ENCODE measurements at places on chromosomes 3 and 15.
A peak's percentile ranks its signal among the peaks of the same experiment; 100 is the strongest.

DNA sequence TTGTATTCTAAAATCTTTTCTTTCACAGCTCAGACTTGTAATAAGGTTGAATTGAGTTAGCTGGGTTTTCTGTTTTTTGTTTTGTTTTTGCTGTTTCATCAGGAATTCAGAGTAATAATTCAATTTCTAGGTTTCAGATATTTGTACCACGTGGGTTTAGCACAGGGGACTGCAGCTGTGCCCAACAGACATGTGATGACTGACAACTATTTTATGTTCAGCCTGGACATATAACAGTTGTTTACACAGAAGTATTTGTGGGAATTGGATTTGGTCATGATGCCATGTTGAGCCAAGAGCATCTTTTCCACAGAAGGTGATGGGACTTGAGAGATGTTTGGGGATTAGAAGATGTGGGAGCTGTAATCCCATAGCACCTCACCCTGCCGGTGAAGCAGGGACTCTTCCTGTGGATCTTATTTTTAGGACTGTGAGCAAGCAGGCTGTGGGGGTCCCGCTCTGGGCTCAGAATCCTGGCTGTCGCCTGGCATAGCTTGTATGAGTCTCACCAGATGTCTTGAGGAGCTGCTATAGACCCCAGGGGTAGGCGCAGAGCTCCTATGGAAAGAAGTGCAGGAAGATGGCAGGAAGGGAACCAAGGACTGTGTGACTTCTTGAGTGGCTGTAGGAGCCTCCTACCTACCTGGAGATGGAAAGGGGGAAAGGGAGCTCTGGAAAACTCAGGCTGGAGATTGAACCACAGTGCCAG, 23.7 kb downstream of the PXYLP1 start:
- H3K4me1 ChIP-seq: peaks cover 22% of the 10 kb centered on the region
- no peaks in the 10 kb centered on the region for H3K27me3 ChIP-seq
- H3K27ac ChIP-seq: no peak overlapping the region
- no peaks in the 10 kb centered on the region for H3K36me3 ChIP-seq
- DNase-seq: no peak
- H3K4me3 ChIP-seq: no peak overlapping the region

DNA sequence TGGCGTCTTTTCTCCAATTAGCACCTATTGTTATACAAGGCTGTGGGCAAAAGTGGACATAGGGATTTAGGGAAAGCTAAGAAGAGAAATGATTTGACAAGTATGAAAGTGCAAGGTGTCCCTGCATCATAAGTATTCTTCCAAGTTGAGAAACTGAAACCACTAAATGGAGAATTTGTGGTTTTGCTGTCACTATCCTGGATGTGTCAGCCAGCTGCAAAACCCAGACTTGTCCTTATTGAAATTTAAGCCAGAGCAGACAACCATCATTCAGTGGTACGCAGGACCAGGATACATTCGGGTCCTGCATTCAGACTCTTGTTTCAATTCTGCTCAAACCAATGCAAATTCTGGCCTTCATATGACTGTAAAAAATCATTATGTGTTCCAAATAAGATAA, 384.8 kb upstream of the TGFBR2 start:
- no peak overlapping the region for H3K4me3 ChIP-seq
- peaks cover 2% of the 10 kb centered on the region for H3K36me3 ChIP-seq
- no peaks in the 10 kb centered on the region for H3K27me3 ChIP-seq
- no peak overlapping the region for H3K27ac ChIP-seq

- H3K36me3 ChIP-seq: no peaks in the 10 kb centered on the region
- H3K4me1 ChIP-seq: peaks cover 14% of the 10 kb centered on the region
- no peak overlapping the region for H3K27ac ChIP-seq
- H3K27me3 ChIP-seq: peaks cover 19% of the 10 kb centered on the region
- H3K4me3 ChIP-seq: peak overlapping the region; percentile 58
- peak; percentile 54 for DNase-seq
Measured at GRCh38 chr3:194058189-194058571, 77.8 kb upstream of the HES1 start.

GRCh38 chr3:81045976-81046375, 715.5 kb downstream of the GBE1 start:
- H3K27me3 ChIP-seq: no peaks in the 10 kb centered on the region
- no peaks in the 10 kb centered on the region for H3K4me1 ChIP-seq
- DNase-seq: no peak
- H3K27ac ChIP-seq: no peak overlapping the region

DNA sequence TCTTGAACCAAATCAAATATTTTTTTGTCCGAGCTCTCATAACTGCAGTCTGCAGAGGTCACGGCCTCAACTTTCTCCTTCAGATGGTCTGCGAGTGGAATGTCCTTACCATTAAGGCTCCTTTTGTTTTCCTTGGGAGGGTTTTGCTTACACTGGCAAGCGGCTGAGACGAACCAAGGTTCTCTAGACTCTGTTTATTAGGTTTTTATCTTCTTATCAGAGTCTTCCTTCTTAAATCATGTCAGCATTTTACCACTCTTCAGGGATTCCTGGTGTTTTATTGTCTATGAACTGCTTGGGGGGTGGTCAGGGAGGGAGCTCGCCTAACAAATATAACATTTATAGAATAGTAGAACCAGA, 773.7 kb upstream of the NR2F2 start:
- DNase-seq: no peak
- H3K36me3 ChIP-seq: no peaks in the 10 kb centered on the region
- peaks cover 29% of the 10 kb centered on the region for H3K27me3 ChIP-seq

GRCh38 chr15:56534728-56535127, 69.8 kb upstream of the MNS1 start:
- no peaks in the 10 kb centered on the region for H3K27me3 ChIP-seq
- DNase-seq: no peak
- H3K4me3 ChIP-seq: no peak overlapping the region
- H3K36me3 ChIP-seq: no peaks in the 10 kb centered on the region
- no peak overlapping the region for H3K27ac ChIP-seq
- peaks cover 7% of the 10 kb centered on the region for H3K4me1 ChIP-seq

DNA sequence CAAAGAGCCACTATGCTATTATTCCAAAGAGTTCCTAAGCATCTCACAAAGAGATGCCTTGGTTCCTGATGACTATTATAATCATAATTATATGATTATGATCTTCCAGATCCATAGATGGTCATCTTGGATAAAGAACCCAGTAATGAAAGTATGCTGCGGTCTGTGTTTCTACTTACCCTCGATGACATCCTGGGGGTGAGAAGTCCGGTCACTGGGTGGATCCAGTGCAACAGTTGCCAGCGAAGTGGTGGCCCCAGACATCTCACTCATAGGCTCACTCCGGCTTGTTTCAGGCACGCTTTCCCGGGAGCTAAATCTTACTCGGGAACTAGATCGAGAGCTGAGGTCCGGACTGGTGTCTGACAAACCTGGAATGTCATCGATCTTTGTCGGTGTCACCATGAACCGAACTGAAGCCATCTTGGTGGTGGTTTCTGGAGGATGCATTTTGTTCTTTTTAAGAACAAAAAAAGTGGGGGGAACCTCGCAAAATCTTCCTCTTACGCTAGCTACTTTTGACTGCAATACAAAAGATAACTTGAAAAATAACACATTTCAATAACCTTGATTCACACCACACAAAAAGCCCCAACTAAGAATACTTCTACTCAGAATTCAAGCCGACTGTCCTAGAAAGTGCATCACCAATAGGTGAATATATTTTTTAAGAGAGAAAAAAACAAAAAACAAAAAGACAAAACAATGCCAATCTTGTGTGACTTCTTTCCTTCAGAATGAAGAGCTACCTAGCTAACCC, 1.2 kb downstream of the SLC12A6 start:
- peak overlapping the region; percentile 88 for H3K4me3 ChIP-seq
- no peak for DNase-seq
- H3K27ac ChIP-seq: peak overlapping the region; percentile 93
- H3K27me3 ChIP-seq: no peaks in the 10 kb centered on the region
- H3K36me3 ChIP-seq: peaks cover 19% of the 10 kb centered on the region

- no peaks in the 10 kb centered on the region for H3K4me1 ChIP-seq
- H3K27ac ChIP-seq: no peak overlapping the region
- H3K4me3 ChIP-seq: no peak overlapping the region
Measured at GRCh38 chr3:135491491-135492205, 473.9 kb upstream of the PPP2R3A start.

DNA sequence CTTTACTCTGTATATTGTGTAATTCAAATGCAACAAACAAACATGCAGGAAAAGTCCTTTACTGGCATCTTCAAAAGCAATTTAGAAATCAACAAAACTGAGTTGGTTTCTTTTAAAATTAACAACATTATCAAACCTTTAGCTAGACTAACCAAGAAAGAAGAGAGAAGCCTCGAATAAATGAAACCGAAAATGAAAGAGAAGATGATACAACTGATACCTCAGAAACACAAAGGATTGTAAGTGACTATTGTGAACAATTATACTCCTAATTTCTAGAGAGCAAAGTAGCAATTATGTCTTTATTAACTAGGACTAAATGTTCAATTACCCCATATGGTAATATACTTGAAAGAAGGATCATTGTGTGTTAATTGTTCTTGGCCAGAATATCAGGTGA, 49.2 kb upstream of the P3H2 start:
- H3K4me1 ChIP-seq: peaks cover 15% of the 10 kb centered on the region
- peak overlapping the region; percentile 76 for H3K4me3 ChIP-seq
- no peak overlapping the region for H3K27ac ChIP-seq
- H3K36me3 ChIP-seq: no peaks in the 10 kb centered on the region
- peaks cover 5% of the 10 kb centered on the region for H3K27me3 ChIP-seq

- peak overlapping the region; percentile 40 for H3K27ac ChIP-seq
- H3K27me3 ChIP-seq: no peaks in the 10 kb centered on the region
- peaks cover 63% of the 10 kb centered on the region for H3K4me1 ChIP-seq
- no peak overlapping the region for H3K4me3 ChIP-seq
- peaks cover 2% of the 10 kb centered on the region for H3K36me3 ChIP-seq
Measured at GRCh38 chr3:23830869-23831484, 25.2 kb downstream of the UBE2E1 start.

DNA sequence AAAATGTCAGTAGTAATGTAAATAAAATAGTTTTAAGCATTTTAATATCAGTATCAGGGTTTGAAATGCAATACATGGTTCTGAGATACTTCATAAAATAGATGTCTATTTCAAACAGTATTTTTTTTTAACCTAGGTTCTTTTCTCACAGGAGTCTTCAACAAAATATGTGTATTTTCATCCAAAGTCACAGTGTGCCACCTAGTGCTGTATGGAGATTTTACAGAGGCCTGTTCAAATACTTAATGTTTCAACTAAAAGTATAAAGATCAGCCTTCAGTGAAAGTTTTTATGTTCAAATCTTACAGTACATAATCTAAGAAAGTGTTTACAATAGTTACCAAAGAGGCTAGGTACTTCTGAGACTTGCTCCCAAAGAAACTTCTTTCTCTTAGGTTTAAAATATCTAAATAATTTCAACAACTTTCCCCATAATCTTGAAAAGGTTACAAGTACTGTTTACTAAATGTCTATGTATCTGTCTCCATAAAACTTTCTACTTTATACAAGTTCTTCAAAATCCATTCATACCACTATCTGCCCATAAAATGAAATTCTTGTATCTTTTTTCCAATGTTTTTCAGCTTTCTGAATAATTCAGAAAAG, 38.3 kb downstream of the SCAPER start:
- no peak for DNase-seq
- H3K27ac ChIP-seq: no peak overlapping the region
- H3K27me3 ChIP-seq: no peaks in the 10 kb centered on the region
- H3K4me3 ChIP-seq: no peak overlapping the region
- H3K4me1 ChIP-seq: peaks cover 41% of the 10 kb centered on the region

DNA sequence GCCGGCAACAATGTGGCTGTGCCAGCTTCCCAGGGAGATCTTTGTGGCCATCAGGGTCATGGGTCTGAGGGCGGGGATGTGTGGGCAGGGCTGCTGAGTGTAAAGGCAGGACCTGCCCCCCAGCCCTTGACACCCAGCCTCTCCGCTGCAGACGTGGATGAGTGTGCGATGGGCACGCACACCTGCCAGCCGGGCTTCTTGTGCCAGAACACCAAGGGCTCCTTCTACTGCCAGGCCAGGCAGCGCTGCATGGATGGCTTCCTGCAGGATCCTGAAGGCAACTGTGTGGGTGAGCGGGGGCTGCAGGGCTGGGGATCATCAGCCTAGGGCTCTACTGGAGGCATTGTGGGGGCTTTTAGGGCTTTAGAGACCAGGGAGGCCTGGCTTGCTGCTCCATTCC, 78.8 kb downstream of the FBLN2 start:
- no peak for DNase-seq
- H3K27ac ChIP-seq: no peak overlapping the region
- no peaks in the 10 kb centered on the region for H3K36me3 ChIP-seq
- H3K4me3 ChIP-seq: no peak overlapping the region

- peaks cover 1% of the 10 kb centered on the region for H3K36me3 ChIP-seq
- H3K4me1 ChIP-seq: no peaks in the 10 kb centered on the region
- DNase-seq: no peak
- no peak overlapping the region for H3K27ac ChIP-seq
- H3K27me3 ChIP-seq: peaks cover 2% of the 10 kb centered on the region
Measured at GRCh38 chr3:100420885-100421284, 19.5 kb downstream of the LNP1 start.

DNA sequence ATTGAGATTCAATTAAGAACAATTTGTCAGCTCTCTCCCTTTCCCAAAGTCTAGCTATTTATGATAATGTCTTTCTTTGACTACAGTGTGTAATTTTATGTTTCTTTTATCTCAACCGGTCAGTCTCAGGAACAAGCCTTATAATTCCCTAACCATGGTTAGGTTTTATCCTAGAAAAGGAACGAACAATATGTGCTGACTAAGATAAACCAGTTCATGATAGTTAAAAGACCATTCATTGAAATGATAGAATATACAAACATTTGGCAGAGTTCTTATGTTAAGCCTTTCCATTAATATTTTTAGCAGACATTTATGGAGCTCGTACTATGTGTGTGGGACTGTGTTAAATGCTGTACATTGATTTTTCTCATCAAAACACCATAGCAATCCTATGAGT, 106.3 kb downstream of the SYNPR start:
- H3K4me3 ChIP-seq: no peak overlapping the region
- H3K27ac ChIP-seq: no peak overlapping the region
- DNase-seq: no peak
- no peaks in the 10 kb centered on the region for H3K36me3 ChIP-seq

- H3K4me1 ChIP-seq: no peaks in the 10 kb centered on the region
- DNase-seq: no peak
- H3K27ac ChIP-seq: no peak overlapping the region
- H3K4me3 ChIP-seq: no peak overlapping the region
- no peaks in the 10 kb centered on the region for H3K27me3 ChIP-seq
Measured at GRCh38 chr3:77539014-77539413, 499.1 kb downstream of the ROBO2 start.

DNA sequence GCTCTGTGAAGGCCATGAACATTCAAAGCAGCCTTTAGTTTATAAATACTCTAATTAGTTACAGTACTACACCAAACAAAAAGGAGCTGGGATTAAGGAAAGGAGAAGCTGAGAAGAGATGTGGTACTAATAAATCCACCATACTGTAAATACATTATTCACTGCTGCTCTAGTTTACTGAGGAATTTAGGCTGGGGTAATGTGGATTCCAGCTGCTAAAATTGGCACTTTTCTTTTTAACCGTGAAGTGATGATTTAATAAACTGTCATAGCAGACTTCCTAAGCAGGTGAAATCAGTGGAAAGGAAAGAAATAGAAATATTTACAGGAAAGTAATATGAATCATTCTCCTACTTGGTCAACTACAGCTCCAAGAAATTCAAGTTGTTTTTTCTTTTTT, 88.7 kb downstream of the TFG start:
- H3K4me1 ChIP-seq: no peaks in the 10 kb centered on the region
